RWPE2 (cell line): ENCODE measurements at places on chromosomes 5 and 9.

DNA sequence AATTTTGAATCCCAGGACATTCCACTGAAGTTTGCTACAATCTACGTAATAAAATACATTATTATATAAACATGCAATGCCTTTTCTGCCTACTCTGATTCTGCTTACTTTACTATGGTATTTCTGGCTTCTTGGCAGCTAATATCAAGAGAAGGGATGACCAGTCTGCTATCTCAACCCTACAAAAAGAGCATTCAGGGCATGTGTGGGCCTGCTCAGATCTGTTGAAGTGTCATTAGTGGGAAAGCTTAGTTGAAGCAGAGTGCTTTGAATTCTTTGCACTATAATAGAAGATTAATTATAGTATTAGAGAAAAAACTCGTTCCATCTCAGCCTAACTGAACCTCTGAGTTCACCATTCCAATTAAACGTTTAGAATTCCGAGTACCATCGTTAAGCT lies 339.5 kb upstream of the ISL1 start:
- no peak for DNase-seq

DNA sequence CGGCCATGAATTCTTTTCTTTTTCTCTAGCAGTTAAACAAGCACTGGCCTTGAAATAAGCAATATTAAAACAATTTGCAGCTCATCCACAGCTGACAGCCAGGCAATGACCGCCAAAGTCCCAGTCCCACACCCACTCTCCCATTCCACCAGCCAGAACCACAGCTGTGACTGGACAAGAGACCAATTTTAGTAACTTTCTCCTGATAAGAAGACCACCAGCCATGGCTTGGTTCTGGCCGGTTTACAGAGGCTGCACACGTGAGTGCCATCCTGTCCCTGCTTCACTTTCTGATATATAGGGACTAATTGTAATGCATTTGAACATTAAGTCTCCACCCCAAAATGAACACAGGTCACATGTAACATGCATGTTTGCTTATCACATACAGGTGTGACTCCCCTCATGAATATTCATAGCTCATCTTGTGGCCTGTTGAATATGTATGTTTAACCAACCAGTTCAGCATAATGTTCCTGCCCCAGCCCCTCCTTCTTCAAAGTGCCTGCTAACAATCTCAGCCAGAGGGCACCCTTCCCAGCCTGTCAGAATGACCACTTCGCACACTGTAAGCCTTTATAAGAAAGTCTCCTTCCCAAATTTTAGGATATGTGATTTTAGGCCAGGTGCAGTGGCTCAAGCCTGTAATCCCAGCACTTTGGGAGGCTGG lies 23.9 kb upstream of the FANCC start:
- no peak for DNase-seq

DNA sequence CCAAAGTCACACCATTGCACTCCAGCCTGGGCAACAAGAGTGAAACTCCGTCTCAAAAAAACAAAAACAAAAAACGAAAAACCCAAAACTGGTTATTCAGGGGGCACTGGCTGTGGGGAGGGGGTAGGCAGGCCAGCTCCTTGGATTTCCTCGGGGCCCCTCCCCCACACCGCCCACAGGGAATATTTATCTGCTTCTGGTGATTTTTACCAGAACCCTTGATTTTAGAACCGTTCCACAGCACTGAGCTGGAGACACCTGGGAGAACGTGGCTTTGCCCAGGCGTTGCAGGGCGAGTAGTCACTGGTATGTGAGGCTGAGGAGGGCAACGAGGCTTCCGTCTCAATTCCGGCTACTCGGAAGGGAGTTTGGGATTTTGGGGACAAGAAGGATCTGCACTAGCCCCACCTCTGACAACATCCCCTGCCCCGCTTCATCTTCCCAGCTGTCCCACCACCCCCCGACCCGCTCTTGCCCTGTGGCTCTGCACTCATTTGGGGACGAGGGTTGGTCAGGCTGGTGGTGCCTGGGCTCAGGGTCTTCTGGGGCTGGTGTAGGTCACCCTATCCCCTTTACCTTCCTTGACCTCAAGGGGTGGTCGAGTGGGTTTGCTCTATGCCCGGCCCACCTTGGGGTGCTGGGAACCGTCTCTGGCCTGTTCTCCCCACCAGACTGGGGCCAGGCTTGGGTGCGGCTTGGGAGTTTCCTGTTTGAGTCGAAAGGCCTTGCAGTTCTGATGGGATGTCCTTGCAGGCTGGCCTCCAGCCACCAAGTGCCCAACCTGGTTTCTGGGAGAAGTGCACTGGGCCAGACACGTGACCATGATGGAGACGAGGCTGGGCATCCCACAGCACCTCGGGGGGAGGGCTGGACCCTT lies 3.5 kb downstream of the AHRR start:
- peak; percentile 69 for DNase-seq

GRCh38 chr5:14849516-14850294 lies 21.9 kb downstream of the ANKH start:
- DNase-seq = no peak

DNA sequence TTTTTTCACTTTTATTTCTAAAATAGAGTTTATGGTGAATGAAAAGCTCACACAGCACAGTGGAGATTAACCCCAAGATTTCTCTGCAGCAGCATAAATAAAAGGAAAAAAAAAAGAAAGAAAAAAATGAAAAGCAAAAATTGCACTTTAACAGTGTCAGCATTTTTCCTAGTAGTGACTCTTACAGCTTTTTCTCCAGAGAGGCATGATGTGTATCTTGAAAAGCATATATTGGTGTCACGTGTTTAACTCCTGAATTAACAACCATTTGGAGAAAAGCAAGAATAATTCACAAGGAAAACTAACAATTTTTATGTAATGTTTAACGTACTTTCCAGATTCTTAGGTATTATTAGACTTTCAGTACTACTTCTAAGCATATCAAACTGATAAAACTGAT lies 67.9 kb downstream of the ADGRV1 start:
- no peak for DNase-seq

DNA sequence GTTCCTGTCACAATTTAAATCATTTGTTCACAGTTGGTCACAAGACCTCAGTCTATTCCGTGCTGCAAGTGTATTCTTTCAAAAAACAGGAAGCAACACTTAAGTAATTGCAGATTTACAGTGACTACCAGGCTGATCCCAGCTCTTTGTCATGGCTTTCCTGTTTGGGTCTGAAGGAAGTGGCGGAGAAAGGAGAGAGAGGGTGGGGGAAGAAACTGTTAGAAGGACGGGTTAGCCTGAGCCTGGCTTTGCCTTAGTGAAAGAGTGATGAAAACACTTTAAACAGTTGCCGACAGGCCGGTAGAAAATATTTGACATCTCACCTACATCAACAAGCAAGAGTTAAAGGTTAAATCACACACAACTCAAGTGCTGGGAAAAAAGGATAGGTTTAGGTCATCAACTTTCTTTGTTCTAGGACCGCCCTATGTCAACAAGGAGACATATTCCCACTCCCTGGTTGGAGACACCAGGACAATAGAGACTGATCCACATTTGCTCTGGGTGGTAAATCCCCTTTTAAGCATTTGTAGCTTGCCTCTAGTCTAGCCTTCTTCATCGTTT lies 102.2 kb upstream of the DAB2 start:
- DNase-seq = no peak

- DNase-seq = peak; percentile 65
These were observed 804 bp downstream of the TTC39B start for GRCh38 chr9:15306068-15306756.

DNA sequence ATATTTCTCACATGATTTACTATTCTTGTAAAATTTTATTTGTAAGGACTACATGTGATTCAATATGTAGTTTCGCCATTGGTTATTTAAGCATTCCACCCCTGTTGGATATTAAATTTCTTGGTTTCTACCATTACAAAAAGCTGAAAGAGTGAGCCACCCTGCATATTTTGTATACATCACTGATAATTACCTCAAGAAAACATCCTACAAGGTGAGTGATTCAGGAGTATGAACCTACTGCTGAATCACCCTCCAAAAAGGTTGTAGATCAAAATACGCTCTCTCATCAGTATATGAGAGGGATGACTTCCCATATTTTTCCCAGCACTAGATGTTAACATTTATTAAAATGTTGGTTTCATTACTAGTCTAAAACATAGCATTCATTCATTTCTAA lies 454.3 kb upstream of the WWC1 start:
- no peak for DNase-seq

GRCh38 chr5:79417495-79417894 lies 96.4 kb downstream of the HOMER1 start:
- no peak for DNase-seq

DNA sequence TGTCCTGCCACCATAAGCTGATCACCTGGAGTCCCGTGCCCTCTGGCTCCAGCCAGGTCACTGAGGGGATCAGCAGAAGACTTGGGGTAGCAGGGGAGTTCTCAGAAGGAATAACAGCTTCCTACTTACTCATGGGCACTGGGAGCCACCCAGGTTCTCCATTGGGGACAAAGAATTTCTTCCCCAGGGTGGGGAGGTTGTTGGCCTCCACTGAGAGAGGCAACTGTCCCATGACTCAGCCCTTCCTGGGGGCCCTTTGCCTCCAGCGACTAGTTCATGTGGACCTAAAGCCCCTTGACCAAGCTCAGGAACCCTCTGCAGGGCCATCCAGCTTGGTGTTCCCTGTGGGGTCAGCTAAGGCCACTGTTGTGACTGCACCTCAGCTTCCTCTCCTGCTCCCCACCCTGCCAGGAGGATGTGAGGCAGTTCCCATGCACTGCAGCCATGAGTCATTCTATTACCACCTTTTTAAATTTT lies 175.0 kb downstream of the AUH start:
- no peak for DNase-seq

DNA sequence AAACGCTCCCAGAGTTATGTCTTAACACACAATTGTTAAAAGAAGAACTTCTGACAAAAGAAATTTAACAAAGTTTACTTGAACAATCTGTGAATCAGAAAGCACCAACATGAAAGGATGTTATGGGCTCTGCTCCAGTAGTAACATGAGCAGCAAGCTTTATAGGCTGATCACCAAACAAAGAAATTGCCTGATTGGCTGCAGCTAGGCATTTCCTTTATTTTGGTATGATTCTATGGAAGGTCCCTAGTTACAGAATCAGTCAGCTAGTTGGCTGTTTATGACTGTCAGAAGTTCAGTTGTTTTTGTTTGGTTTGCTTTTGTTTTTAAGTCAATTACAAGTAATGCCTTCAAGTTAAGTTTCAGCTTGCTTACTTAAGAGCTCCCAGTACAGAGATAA lies 102.4 kb upstream of the SMC2 start:
- DNase-seq = no peak

DNA sequence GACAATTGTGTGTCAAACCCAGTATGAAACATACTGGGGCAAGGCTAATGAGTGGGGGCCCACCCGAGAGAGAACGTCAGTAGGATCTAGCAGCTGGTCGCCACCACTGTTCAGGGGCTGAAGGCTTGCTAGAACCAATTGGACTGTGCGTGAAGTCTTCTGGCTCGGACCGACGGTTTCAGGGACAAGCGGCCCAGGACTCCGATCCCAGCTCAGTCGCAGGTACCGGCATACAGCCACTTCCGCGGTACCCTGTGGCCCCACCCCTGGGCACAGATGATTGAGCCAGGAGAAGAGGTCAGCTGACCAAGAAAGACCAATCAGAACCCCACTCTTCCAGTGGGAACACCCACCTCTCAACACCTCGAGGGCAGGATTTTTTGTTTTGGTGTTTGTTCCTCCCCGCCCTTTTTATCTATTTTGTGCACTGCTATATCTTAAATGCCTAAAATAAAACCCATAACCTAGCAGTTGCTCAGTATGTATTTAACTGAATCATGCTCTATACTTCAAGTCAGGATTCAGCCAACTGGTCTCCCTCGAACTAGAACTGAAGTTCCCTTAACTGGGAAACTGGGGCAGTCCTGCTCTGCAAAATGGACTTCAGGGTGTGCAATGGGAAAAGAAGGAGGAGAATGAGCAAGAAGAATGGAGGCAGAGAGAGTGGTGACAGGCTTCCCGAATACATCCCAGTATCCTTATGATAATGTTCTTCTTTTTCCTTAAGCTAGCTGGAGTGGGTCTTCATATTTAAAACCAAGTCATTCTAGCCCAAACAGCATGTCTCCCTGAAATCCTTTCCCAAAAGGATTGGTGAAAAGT lies 21.1 kb upstream of the CPEB4 start:
- DNase-seq = no peak

- peak; percentile 79 for DNase-seq
These were observed 20.1 kb upstream of the PFDN1 start for GRCh38 chr5:140322751-140323731.

- DNase-seq = no peak
These were observed 317.1 kb downstream of the MAT2B start for GRCh38 chr5:163822548-163822947.

- no peak for DNase-seq
These were observed 28.9 kb downstream of the PLAC8L1 start for GRCh38 chr5:146076455-146076854.

DNA sequence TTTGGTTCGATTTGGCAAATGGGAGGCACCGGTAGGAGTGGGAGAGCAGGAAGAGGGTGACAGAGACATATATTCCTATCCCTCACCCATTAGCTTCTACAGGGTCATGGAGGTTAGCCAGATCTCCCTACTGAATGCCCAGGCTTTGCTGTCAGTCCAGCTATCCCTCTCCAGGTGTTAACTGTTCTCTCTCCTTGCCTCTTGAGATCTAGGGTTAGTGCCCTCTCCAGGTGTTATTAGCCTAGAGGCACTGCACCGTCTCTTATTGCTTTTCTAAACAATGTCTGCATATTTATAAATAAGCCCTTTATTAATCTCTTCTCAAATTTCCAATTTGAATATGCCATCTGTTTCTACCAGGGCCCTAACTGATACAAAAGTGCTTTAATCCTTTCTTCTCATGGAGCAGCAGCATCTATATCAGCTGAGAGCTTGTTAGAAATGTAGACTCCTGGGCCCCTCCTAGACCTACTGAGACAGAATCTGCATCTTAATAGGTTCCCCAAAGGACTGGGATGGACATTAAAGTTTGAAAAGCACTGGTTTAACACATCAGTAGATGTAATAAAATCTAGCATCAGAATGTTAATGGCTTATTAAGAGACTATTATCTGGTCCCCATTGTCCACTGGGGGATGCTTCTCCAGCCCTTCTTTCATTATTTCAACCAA lies 322.5 kb upstream of the SLC24A2 start:
- DNase-seq = no peak

GRCh38 chr9:134617246-134617645 lies 24.4 kb upstream of the COL5A1 start:
- DNase-seq = peak; percentile 25

GRCh38 chr9:5479994-5480694 lies 29.8 kb downstream of the CD274 start:
- no peak for DNase-seq

DNA sequence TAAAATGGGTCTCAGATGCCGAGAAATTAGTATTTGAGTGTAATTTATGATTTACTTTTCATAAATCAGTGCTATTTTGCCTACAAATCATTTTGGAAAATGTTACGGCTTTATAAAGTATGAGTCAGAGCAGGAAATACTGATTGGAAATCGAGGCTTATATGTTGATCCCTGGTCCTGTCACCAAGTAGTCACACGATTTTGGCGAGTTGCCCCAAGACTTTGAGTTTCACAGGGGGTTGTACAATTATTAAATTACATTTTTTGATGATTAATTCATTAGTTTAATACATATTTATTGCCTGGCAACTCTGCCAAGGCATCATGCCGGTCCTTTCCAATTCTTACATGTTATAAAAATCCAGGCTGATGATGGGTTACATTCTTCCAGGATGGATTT lies 443.9 kb upstream of the KLF4 start:
- DNase-seq = no peak
